Renal pelvis (tissue), 12 donors: ENCODE measurements at places on chromosomes 12 and 14. TPM values are rescaled to one million over a fixed set of nuclear protein-coding genes. Genes with fewer than 3 reads are reported as not detected.

GRCh38 chr12:120356567-120357030 lies 12.4 kb downstream of the MSI1 start:
- DNase-seq = peak; percentile 78

- DNase-seq = peak; percentile 78
Measured at GRCh38 chr12:31369712-31370521, 44.0 kb upstream of the SINHCAF start.

Gene PLEKHH1
- polyA plus RNA-seq = 39.1 TPM

DNA sequence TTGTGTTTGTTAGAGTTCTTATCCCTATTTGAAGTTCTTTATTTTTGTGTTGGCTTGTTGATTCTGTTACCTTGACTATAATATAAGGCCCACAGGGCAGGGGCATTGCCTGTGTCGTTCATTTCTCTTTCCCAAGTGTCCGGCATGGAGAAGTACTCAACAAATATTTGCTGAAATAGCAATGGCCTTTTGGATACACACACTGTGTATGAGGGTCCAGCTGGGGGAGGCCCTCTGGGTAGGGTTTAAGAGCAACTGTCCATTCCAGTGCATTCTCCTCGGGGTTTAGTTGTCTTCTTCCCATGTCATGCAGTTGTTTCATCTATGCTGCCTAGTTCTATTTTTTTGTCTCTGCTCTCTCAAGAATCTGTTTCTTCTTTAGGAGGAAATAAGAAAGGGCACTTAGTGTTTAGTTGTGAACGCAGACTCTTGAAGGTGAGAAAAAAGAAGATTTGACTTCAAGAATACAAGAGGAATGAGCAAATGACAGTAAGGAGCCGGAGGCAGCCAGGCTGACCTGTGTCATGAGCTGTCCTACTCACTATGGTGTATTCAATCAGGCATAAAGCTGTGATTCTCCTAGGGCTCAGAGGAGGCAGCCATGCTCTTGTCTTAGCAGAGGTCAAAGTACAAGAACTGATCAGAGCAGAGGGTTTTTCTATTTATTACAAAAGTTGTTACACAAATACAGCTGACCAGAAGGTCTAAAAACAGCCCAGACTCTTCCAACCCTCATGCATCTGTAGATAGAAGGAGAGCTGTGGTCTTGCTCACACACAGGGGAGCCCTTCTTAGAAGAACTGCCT lies 10.2 kb downstream of the ERG28 start:
- no peak for DNase-seq

Gene DAO
- polyA plus RNA-seq = 1.2 TPM

GRCh38 chr14:37864861-37865718 lies 269.7 kb downstream of the TTC6 start:
- no peak for DNase-seq

Gene SLC24A4
- polyA plus RNA-seq = 0.13 TPM

Gene INSM2
- polyA plus RNA-seq = not detected

Gene GPR84
- 0.19 TPM for polyA plus RNA-seq

- peak; percentile 67 for DNase-seq
Measured at GRCh38 chr12:21697904-21698630, 40.4 kb upstream of the LDHB start.

Gene TAS2R42
- polyA plus RNA-seq = 0.33 TPM

GRCh38 chr12:116140529-116140928 lies 137.0 kb downstream of the MED13L start:
- DNase-seq = no peak

Gene SLC25A47
- polyA plus RNA-seq = 0.04 TPM
